Activated CD4-positive, alpha-beta T cell treated with anti-CD3 and anti-CD28 coated beads, Interleukin-2, amount 50 U/mL, for 24 hours (primary cell): ENCODE measurements at places on chromosomes 7 and 10.

- DNase-seq = no peak
Observed at GRCh38 chr7:1781369-1781768, 111.3 kb downstream of the ELFN1 start.

- DNase-seq = no peak
Observed at GRCh38 chr10:72802332-72802731, 91.2 kb upstream of the OIT3 start.

- DNase-seq = no peak
Observed at GRCh38 chr7:66092654-66093053, 17.0 kb downstream of the ASL start.

- no peak for DNase-seq
Observed at GRCh38 chr10:1358860-1359625, 302.9 kb downstream of the WDR37 start.

DNA sequence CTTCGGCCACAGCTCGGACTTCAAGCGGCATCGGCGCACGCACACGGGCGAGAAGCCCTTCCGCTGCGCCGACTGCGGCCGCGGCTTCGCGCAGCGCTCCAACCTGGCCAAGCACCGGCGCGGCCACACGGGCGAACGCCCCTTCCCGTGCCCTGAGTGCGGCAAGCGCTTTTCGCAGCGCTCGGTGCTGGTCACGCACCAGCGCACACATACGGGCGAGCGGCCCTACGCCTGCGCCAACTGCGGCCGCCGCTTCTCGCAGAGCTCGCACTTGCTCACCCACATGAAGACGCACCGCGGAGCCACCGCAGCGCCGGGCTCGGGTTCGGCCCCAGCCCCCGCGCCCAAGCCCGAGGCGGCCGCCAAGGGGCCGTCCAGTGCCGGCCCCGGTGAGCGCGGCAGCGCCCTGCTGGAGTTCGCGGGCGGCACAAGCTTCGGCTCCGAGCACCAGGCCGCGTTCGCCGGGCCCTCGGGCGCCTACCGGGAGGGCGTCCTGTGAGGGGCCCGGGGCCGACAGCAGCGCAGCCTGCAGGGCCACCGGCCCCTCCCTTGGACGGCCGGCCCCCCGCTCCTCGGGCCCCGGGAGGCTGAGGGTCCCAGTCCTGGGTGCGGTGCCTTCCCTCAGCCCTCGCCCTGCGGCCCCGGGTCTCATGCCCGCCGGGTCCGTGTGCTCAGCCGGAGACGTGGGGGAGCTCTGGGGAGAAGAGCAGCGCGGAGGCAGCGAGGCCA lies 17.2 kb downstream of the ZNF316 start:
- no peak for DNase-seq

DNA sequence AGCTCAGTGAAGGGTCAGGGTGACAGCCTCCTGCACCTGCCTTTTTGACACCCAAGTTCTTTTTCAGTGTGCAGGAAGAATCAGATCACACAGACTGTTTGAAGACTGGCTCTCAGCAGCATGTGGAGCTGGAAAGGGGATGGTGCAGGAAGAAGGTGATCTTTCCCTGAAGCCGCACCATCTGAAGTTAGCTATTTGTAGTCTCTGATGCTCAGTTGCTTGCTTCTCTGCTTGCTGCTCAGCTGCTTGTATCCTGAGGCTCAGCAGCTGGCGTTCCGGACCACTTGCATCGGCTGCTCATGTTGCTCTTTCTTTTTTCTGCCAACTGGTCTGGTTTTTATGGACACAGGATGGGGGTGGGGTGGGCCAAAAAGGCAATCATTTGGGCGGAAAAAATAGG lies 15.8 kb upstream of the DNMBP start:
- DNase-seq = no peak

DNA sequence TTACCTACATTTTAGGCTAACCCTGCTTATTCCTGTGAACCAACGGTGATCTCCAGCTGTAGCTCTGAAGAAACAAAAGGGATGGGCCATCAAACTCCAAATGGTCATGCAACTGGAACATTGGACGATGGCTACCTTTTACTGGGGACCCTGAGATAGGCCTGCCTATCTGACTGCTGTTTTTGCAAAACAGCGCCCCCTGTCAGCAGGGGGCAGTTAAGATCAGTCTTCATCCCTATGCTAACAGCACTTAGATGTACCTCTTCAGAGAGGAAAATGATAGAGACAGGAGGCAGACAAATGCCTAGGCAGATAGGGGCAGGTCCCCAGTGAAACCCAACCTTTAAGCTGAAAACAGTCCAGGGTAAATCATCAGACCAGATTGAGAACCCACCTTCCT lies 1085.4 kb upstream of the SORCS1 start:
- no peak for DNase-seq

GRCh38 chr10:62183857-62184795 lies 84.5 kb downstream of the RTKN2 start:
- no peak for DNase-seq

DNA sequence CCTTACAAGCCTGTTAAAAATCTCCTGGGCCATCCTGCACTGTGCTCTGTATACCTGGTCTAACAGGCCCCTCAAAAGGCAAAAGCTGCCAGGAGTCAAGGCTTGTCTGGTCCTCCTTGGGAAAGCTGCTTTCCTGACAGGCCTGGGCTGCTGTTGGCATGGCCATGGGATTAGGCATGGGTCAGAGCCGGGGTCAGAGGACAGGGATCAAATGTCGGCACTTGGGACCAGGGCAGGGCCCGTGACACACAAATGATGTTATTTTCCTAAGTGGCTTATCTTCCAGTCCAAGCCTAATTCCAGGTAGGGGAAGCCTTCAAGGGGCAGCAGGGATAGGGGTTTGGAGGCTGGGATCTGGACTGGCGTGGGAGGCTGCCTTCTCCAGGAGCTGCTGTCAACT lies 191.5 kb upstream of the GPR26 start:
- DNase-seq = no peak

DNA sequence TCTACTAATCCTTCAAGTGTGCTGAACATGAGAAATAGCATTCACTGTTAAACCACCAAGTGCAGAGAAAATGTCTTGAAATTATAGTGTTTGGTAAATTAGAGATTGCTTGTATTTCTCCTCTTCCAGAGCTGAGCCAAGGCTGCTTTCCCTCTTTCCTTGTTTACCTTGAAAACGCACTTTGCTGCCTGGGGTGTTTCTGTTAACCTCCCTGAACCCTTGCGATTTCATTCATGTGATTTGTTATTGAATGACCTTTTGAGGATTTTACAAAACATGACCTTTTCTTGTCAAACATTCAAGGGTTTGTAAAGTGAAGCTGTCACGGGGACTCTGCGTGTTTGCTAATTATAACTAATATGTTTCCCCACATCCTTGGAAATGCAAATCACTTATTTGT lies 169.4 kb downstream of the LRMDA start:
- DNase-seq = no peak

GRCh38 chr10:62244785-62245467 lies 23.7 kb downstream of the RTKN2 start:
- DNase-seq = no peak

GRCh38 chr7:20787660-20788419 lies 1.2 kb upstream of the SP8 start:
- no peak for DNase-seq

DNA sequence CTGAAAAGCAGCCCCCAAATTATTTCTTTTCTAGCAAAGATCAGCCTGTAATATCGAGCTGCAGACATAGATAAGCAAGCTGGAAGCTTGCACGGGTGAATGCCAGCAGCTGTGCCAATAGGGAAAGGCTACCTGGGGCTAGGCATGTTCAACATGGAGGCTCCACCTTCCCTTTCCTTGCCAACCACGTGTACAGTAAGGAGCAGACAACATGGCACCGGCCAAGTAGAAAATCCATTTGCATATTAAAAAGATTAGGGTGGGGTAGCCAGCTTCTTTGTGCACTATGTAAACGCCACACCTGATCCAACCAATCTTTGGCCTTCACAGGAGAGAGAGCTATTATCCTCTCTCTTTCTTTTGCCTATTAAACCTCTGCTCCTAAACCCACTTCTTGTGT lies 56.7 kb upstream of the SEPHS1 start:
- DNase-seq = no peak
